ENCODE measurements at places on chromosomes 16 and 17. TPM values are rescaled to one million over a fixed set of nuclear protein-coding genes. Genes with fewer than 3 reads are reported as not detected.

DNA sequence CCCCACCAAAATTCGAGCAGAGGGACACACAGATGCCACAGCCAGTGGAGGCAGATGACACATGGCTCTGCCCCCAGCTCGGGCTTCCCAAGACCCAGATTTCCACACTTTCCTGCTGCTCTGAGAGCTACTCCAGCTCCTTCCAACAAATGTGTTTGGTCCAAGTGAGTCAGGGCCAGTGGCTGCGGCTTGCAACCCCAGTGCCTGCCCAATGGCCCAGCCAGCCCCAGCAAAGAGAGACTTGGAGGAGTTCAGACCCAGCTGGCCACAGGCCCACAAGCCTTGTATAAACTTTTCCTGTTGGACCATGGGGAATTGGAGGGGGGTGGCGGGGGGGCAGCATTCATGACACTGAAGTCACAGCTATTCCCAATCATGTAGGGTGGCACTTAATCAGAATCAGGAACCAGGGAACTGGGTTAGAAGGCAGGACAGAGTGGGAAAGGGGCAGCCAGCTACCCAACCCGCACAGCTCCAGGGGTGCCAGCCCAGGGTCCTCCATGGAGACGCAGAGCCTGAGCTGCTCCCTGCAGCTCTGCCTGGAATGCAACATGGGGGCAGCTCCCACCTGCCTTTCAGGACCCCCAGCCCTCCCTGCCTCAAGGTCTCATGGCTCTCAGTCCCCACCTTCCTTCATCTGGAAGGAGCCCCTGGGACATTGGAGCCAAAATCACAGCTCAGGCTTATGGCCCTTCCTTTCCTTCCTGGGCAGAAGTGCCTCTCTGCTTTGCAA, 17.5 kb upstream of the C16orf78 start:
- no peak for DNase-seq

Gene CDH5
- total RNA-seq: not detected

Gene ITGAL
- 566 TPM for total RNA-seq

DNA sequence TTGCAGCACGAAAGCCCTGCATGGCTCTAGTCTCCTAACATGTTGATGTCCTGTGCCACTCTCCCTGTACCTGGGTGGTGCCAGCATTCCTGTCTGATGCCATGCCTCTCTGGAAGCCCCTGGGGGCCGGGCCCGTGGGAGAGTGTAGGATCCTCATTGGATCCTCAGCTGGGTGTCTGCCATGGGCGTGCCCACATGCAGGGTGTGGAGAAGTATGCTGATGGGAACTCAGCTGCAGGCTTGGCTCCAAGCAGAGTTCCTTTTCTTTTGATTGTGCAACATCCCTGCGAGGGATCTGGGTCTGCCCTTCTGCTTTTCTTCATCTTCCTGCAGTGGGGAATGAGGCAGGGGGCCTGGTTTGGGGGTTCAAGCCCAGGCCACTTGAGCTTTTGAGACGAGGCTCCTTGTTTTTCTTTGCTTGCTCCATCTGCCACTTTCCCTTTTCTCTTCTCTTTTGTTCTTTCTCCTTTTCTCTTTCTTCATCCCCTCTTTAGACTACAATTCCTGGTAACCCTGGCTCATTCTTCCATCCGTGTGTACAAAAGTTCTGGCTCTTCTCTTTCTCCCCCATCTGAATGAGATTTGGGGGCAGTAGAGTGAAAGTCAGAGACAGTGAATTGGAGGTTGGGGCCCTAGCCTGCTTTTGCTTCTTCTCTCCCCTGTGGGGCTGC, 32.9 kb downstream of the KSR1 start:
- no peak for DNase-seq

Gene TMEM132E
- not detected for total RNA-seq

DNA sequence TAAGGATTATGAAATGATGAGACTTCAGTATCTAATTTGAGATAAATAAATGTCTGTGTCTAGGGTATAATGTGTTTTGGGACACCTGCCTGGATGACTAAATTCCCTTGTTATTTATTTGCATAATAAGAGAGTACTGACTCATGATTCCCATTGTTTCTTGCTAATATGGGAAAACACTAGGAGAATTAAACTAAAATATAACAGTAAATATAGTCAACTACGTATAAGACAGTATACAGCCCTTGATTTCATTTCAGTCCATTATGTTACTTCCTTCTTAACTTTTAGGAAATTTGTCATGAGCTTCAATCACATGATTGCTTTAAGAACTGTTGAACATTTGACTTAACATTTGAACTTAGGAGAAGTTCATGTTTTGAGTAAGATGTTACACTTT, 62.4 kb downstream of the VMP1 start:
- DNase-seq: no peak

Gene MPRIP
- 206 TPM for total RNA-seq

- no peak for DNase-seq
Observed at GRCh38 chr16:7268182-7268581, 64.5 kb upstream of the RBFOX1 start.

DNA sequence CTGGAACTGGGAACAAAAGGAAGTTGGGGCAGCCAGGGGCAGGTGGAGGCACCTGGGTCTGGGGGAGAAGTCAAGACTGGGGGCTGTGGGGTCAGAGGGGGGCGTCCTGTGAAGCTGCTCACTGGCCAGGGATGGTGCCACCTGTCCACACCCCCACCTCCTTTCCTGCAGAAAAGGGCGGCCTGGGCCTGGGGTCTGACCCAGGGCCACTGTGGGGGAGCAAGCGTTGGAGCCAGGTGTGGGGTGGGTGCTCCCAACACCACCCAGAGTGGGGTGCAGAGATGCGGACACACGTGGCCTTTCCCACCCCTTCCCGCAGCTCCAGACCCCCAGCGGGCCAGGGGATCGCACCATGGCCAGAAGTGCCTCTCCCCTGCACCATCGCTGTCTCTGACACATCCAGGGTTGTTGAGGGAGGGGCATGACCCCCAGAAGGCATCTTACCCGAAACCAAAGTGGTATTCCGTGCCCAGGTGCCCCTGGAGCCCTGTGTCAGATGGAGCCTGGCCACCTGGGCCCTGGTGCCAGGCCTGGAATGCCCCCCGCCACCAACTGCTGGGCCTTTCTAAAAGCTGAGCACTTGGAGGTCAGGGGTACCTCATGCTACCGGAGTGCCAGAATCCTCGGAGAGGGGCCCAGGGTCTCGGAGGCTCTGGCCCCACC, 2.6 kb upstream of the SLC16A3 start:
- no peak for DNase-seq

DNA sequence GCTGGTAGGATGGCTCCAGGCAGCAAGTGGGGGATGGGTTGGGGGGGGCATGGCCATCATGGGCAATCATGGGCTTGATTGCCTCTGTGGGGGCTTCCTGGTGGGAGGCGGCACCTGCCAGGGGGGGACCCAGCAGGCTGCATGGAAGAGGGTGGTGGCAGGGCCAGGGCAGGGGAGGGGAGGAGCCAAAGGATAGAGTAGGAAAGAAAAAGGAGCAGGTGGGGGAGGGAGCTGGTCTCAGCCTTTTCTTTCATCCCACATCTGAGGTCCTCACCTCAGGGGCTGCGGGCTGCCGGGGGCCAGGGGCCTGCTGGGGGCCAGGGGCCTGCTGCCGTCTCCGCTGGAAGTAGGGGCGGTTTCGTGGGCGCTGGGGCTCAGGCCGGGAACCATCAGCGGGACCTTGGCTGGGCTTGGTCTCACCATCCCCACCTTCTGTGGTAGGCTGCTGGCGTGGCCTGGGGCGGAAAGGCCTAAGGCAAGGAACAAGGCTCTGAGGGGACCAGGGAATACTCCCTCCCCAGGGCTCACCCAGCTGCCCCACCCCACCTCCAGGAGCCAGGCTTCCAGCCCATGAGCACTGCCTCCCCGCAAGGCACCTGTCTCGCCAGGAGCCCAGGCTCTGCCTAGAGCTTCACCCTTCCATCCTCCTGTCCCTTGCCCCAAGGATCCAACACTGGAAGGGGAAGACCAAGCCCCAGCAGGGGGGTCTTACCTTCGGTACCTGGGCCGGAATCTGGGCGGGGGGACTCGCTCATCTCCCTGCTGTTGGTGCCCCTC, 5.0 kb downstream of the YBX2 start:
- no peak for DNase-seq

GRCh38 chr16:66050991-66051390, 315.5 kb upstream of the CDH5 start:
- peak; percentile 7 for DNase-seq

DNA sequence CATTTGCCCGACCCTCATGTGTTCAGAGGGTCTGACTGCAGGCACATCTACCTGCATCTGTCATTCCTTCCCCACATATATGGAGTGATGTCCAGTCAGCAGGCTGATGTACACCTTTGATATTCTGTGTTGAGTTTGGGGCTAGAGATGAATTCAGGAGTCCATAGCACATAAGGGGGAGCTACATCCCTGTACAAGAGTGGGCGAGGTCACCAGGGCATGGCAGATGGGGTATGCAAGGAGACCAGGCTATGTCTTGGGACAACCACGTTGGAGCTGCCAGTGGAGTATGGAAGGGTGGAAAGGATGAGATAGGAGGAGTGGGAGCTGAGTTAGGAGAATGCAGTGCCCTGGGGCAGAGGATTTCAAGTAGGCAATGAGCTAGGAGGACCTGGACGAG, 15.0 kb downstream of the SMPD3 start:
- DNase-seq: no peak

Measured in activated CD8-positive, alpha-beta memory T cell treated with anti-CD3 and anti-CD28 coated beads, Interleukin-2, amount 10 ng/mL, durations not matched to agents 7 days and 5 days (primary cell).